ENCODE measurements at places on chromosomes 1 and 21.

- no peak for DNase-seq
Observed at GRCh38 chr1:19073311-19074186, 117.1 kb upstream of the IFFO2 start.

GRCh38 chr1:228989992-228990827, 254.9 kb downstream of the RHOU start:
- no peak for DNase-seq

DNA sequence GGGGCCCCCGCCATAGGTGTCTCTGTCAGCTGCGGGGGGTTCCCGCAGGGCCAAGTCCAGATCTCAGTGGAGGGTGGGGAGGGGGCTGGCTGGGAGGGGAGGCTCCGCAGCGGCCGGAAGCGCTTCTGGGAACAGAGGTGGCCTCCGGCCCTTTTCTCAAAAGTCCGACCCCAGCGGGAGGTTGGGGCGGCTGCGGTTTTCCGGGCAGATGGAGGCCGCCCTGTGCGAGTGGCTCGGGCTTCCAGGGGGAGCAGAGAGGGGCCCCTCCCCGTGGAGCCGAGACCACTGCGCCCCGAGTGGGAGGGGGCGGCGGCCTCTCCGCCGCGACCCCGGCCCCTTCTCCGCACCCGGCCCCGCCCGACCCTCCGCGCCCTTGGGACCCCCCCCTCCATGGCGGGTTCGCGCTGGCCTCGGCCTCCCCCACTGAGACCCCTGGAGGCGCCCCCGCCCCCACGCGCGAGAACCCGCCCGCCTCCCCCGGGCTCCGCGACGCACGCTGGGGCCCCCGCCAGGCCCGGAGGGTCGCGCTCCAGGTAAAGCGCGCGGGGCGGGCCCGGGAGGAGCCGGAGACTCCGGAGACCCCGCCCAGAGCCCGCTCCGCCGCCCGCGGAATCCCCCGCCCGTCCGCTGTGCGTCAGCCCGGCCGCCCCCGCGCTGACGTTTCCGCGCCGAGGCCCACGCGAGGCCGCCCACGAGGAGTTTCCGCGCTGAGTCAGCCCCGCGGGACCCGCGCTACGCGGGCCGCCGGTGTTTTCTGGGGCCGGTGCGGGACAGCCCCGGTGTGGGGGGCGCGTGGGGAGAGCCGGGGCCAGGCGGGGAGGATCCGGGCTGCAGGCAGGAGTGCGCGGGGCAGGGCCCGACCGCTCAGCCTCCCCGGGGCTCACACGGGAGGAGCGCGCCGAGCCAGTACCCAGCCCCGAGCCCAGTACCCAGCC, 5.2 kb downstream of the TNFRSF18 start:
- peak; percentile 93 for DNase-seq

DNA sequence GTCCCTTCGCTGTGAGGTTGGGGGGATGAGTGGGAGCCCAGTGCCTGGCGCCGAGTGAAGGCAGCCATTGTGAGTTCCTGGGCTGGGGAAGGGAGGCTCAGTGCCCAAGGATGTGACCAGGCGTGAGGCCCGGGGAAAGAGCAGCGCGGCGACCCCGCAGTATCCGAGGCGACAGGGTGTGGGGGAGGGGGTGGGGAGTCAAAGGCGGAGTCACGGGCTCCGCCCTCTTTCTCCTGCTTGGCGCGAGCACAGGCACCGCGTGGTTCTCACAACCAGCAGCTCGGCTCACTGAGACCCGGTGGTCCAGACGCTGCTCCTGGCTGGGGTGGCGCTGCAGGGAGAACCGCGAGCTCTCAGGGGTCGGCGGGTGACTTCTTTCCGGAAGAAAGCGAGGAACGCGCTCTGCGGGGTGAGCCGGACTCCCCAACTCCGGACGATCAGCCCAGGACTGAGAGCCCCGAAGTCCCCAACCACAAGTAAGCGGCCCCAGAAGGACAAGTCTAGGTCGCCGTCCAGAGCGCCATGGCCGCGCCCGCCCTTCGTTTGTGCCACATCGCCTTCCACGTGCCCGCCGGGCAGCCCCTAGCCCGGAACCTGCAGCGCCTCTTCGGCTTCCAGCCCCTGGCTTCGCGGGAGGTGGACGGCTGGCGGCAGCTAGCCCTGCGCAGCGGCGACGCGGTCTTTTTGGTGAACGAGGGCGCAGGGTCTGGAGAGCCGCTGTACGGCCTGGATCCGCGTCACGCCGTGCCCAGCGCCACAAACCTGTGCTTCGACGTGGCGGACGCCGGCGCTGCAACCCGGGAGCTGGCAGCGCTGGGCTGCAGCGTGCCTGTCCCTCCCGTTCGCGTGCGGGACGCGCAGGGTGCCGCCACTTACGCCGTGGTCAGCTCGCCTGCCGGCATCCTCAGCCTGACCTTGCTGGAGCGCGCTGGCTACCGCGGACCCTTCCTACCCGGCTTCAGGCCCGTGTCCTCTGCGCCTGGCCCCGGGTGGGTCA, at the start of gene HPDL:
Gene HPDL, plus strand, starts transcription at position 269 of the 997 bp plus-strand sequence. Its CDS starts 254 bp downstream, at position 523.
- peak; percentile 78 for DNase-seq

DNA sequence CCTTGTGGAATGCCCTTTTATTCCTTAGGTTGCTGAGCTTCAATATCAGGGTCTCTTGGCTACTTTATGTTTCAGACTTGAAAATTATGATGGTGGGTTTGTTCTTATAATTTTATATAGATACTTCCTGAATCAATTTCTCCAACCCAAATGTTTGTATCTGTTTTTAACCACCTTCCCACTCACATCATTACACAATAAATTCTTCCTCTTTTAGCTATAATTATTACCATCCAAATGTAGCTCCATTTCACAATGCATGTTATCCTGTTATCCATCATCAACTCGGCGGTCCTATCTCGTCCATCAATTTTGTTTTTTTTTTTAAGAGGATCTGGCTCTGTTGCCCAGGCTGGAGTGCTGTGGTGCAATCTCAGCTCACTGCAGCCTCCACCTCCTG, 357.6 kb upstream of the ZP4 start:
- DNase-seq, result no peak

GRCh38 chr1:20921285-20921684, 134.2 kb upstream of the HP1BP3 start:
- DNase-seq, result no peak

GRCh38 chr1:75952016-75952415, 19.8 kb upstream of the ASB17 start:
- DNase-seq, result no peak

- no peak for DNase-seq
Observed at GRCh38 chr1:224641030-224641429, 24.9 kb downstream of the CNIH3 start.

DNA sequence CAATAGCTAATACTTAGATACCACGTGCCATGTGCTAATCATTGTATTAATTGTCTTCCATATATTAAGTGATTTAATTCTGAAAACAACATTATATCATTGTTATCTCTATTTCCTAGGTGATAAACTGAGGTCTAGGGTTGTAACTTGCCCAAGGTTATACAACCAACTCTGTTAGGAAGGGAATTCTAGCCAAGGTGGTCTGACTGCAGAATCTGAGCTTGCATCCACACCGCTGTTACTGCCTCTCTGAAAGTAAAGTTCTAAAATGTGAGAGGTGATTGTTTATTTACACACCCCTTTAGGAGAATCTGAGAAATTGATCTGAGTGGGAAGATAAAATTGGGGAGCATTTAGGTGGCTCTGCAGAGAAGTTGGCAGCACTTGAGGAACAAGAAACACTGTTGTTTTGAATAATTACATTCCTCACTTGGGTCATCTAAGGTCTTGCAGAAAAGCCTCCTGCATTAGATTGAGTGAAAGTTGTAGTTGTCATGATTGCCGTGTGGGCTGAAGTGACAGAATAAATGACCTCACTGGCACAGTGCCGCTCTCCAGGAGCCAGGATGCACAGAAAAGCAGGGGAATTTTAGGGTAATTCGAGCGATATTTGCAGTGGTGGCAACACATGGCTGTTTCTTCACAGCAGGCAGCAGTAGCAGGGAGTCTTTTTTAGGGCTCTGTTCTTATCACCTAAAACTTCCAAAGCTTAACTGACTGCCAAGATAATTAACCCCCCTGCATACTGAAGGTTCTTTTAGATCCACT, 121.7 kb downstream of the ADGRL4 start:
- DNase-seq, result no peak

GRCh38 chr1:53293123-53293522, 34.7 kb downstream of the LRP8 start:
- no peak for DNase-seq

- DNase-seq, result no peak
Observed at GRCh38 chr1:205610901-205611466, 20.8 kb downstream of the ELK4 start.

DNA sequence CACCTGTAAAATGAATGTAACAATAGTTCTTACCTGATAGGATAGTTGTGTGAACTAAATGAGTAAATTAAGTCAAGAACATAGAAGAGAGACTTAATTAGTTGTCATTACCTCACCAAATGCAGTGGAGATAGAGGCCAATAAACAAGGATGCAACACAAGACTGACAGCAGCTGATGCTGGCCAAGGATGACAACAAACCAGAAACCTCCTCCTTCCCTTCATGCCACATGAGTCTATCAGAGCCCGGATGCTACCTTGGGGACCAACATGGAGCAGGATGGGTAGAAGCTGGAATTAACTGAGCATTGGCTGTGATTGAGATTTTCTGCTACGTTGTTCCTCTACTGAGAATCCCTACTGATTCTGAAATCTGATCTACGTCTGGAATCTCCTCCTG, 30.3 kb upstream of the USP1 start:
- no peak for DNase-seq

DNA sequence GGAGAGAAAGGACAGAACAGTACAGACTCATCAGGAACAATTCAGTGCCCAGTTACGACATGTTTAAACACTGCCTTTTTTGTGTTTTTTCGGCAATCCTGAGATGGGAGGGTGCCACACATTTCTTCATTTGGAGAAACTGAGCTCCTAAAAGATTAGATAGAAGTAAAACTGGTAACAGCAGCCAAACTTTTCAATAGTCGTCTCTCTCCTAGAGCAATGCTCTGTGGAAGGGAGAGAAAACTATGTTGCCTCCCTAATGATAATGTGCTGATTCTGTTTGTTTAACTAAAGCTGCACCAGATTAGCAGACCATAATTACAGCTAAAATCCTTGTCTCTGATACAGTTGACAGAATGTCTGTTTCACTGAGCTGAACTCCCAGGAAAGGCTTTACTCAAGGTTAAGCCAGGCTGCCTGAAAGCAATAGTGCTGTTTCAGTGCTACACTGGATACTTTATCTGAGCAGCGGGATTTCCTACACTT, 76.2 kb upstream of the CXADR start:
- no peak for DNase-seq

DNA sequence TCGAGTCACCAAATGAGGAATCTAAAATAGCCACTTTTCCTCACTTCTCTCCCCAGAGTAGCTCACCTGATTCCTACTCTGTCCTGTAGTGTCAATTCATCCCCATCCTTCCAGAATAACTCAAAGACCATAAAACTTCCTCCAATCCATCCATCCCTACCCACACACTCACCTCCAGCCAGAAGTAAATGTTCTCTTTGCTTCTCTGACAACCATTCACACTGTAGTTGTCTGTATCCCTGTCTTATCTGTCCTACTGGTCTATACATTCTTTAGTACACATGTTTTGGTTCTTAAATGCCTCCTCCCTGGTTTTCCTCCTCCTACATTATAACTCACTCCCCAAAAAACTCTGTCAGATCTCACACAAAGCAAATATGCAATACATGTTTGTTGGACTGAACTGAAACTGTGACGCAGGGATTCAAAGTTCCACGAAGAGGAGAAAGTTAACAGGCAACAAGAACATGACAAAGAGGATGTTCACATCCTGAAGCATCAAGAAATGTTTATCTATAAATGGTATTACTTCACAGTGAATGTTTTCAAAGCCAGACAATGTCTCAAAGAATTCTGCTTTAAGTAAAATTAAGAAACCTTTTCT, 11.0 kb downstream of the TP53BP2 start:
- DNase-seq, result no peak

DNA sequence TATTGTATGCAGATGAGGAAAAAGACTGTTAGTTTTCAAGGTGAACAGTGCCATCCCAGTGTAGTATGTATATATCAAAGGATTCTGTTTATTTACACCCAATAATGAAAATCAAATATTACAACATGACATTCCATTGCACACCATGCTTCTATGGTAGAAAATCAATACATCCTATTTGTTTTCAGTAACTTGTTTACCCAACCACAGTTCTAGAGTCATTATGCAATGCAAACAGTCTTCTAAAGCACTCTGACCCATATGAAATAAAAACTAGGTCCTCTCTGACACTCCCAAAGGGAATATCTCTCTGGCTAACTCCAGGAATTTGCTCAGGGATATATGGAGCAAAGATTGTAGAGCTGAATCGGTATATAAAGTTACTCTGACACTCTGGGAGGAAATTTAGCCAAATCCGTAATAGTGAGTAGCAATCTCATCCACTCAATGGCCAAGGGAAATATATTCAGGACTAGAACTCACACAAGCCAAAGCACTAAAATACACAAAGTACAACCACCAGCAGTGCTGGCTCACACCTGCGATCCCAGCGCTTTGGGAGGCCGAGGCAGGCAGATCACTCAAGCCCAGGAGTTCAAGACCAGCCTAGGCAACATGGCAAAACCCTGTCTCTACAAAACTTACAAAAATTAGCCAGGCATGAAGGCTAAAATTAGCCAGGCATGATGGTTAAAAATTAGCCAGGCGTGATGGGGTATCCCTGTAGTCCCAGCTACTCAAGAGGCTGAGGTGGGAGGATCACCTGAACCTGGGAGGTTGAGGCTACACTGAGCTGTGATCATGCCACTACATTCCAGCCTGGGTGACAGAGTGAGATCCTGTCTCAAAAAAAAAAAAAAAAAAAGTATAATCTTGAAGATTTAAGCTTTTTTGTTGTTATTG, 75.2 kb downstream of the RERE start:
- DNase-seq, result no peak

- DNase-seq, result no peak
Observed at GRCh38 chr1:194300776-194301175, 1114.4 kb upstream of the B3GALT2 start.

- no peak for DNase-seq
Observed at GRCh38 chr21:34864370-34865149, 184.5 kb downstream of the RUNX1 start.

DNA sequence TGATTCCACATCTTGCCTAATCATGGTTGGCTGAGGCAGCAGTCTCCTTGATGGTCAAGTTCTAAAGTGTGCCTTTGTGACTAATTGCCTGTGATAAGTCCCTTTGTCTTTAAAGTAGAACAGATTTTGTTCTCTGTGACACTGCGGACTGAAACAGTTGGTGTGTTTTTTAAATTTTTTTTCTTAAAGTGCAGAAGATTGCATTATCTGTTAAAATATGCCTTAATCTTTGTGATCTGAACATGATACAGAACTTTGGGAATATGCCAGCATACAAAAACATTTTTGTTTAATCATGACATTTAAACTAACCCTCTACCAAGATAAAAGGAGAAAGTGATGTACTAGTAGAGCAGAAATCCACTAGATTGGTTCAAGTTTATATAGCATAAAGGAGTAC, 1260.6 kb upstream of the ADGRL2 start:
- DNase-seq, result no peak

GRCh38 chr1:177847843-177848242, 122.0 kb downstream of the SEC16B start:
- DNase-seq, result no peak

- DNase-seq, result no peak
Observed at GRCh38 chr1:38050397-38051078, 3.9 kb upstream of the POU3F1 start.

- no peak for DNase-seq
Observed at GRCh38 chr1:206682111-206682510, 2.6 kb upstream of the MAPKAPK2 start.

- no peak for DNase-seq
Observed at GRCh38 chr1:150622303-150622975, 7.0 kb downstream of the ENSA start.

GRCh38 chr1:109548321-109549267, at the start of gene GNAI3:
Gene GNAI3, plus strand, starts transcription at chr1:109548615. Its CDS starts 106 bp downstream, at chr1:109548721.
- peak; percentile 94 for DNase-seq

GRCh38 chr21:33070998-33071769, 1.2 kb downstream of the OLIG1 start:
- peak; percentile 25 for DNase-seq

GRCh38 chr1:12495725-12496124, 122.3 kb downstream of the DHRS3 start:
- no peak for DNase-seq
